ENCODE measurements at places on chromosomes 7 and 10.

- no peak for DNase-seq
Measured at GRCh38 chr10:100479037-100479436, 16.2 kb downstream of the WNT8B start.

GRCh38 chr10:50421026-50421719 lies 169.9 kb upstream of the ASAH2 start:
- DNase-seq: no peak

DNA sequence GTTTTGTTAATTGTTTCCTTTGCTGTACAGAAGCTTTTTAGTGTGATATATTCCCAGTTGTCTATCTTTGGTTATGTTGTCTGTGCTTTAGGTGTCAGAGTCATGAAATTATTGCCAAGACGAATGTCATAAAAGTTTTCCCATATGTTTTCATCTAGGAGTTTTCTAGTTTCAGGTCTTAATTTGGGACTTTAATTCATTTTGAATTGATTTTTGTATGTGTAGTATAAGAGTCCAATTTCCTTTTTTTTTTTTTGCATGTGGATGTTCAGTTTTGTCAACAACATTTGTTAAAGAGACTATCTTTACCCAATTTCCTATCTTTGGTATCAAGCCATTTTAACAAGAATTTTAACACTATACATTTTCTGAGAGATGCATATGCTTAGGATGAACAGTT lies 432.2 kb downstream of the CNTNAP2 start:
- DNase-seq: no peak

- DNase-seq: no peak
Measured at GRCh38 chr10:29428486-29428885, 139.6 kb downstream of the LYZL1 start.

- no peak for DNase-seq
Measured at GRCh38 chr10:68103901-68104300, 5.4 kb upstream of the MYPN start.

DNA sequence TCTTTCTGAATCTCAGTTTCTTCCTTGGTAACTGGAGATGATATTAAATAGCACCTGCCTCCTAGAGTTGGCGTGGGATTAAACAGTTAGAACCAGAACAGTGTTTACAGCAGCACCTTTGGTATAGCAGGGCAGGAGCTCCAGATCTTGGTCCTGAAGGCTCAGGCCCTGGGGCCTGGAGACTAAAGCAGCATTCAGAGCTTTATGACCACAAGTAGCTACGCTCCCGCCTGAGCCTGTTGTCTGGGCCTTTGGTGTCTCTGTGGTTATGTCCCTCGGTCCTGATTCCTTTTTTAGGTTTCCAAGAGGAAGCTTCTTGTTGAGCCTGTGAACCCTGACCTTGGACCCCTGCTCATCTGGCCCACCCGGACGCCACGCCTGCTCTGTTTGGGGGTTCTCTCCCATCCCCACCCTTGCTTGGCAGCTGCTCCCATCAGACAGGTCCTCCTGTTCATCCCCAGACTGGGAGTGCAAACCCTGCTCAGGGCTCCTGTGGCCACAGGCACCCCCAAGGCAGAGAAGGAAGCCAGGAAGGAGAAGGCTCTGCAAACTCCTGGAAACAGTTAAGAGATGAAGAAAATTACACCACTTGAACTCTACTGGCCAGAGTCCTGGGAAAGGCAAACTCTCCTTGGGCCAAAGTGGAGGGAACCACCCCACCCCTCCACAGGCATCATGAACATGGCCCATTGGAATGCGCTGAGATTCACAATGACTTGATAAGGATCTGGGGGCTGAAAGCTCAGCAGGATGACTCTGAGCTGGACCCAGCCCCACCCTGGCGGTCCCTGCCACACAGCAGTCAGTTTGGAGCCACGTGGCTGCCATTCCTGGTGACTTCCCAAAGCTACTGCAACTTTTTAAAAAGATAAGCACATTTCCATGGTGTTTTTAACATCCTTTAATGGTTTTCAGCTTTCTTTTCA lies 50.1 kb upstream of the TMEM72 start:
- no peak for DNase-seq

GRCh38 chr10:132068431-132069121 lies 2.8 kb downstream of the JAKMIP3 start:
- no peak for DNase-seq

DNA sequence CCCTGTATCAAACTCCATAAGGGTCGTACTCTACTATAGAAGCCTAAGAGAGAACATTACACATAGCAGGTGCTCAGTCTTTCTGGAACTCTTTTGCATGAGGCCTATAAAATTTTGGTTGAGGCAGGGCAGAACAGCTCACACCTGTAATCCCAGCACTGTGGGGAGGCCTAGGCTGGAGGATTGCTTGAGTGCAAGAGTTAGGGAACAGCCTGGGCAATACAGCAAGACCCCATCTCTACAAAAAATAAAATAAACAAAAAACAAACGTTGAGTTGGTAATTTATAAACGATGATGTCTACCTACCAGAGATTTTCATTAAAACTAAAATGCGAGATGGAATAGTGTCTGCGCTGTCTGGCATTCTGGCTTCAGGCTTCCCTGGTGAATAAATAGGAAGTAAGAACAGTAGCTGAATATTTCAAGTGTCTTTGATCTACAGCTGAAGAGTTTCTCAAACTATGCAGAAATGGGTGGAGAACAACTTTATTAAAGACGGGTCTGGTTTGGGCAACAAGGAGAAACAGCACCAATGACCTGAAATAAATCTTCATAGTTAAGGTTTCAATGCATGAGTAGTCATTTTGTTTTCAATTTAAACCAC lies 774 bp downstream of the PON2 start:
- DNase-seq: no peak

DNA sequence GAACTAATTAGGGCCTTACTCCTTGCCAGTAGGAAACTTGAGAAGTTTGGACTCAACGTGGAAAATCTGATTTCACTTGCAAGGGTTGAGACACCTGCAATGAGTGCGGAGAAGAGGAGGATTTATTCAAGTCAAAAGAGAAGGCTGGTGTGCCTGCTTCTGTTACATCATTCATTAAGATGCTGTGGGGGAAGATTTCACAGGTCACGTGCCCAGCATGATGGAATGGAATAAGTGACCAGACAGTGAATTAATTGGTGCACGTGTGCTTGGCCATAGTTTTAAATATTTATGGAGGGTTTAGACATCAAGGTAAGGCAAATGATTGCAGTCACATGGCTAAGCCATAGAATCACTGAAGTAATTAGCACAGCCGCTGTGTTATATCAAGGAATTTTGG lies 155.0 kb downstream of the C7orf25 start:
- DNase-seq: no peak

GRCh38 chr10:98168147-98168546 lies 33.7 kb downstream of the R3HCC1L start:
- DNase-seq: no peak

DNA sequence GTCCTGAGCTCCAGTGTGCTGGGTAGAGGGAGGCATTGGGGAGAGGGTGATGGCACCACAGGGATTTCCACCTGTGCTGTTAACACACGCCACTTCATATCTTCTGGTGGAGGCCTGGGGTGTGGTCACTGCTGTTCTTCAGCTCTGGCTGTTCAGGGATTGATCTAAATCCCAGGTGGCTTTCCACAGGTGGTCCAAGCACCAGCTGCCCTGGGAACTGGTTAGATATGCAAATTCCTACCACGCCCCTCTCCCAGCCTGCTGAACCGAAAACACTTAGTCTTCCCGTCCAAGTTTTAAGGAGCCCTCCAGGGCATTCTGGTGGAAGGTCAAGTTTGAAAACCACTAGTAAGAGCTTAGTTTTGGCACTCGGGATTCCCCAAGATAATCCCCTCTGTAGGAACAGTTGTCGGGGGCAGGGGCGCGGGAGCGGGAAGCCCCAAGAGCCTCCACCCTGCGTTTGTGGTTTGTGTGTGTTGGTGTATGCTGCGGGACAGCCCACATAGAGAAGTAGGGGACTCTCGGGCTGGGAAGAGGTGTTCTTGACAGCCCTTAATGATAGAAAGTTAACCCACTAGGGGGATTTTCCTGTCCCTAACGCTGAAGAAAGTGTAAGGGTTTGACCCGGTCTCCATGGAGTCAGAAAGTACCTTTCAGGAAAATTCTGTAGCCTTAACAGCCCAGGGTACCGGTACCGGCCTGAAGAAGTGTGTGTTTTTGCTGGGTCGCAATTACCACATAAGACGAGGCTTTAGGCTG lies 5.1 kb downstream of the DEPP1 start:
- no peak for DNase-seq

- DNase-seq: no peak
Measured at GRCh38 chr10:71687077-71687476, 32.5 kb downstream of the C10orf105 start.

DNA sequence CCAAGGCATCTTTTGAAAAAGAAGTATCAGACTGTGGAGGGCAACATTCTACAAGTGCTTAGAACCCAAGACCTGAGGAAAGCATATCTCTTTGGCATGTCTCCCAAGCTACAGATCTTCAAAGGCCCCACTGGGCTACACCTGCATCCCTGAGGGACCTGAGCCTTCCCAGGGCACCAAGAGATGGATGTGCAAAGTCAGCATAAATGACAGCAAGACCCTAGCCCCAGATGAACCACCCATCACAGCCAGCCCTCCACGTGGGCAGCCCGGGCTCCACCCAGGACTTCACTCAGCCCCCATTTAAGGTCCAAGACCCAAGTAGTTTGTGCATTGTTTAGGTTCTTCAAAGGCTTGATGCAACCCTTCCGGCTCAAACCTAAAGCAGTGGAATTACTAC lies 123.5 kb downstream of the SFMBT2 start:
- no peak for DNase-seq

- DNase-seq: no peak
Measured at GRCh38 chr7:103996017-103996551, 6.6 kb upstream of the RELN start.

GRCh38 chr7:142891490-142892082 lies 6.0 kb upstream of the TRPV6 start:
- DNase-seq: no peak

GRCh38 chr10:119176166-119176565 lies 2.4 kb downstream of the PRDX3 start:
- no peak for DNase-seq

DNA sequence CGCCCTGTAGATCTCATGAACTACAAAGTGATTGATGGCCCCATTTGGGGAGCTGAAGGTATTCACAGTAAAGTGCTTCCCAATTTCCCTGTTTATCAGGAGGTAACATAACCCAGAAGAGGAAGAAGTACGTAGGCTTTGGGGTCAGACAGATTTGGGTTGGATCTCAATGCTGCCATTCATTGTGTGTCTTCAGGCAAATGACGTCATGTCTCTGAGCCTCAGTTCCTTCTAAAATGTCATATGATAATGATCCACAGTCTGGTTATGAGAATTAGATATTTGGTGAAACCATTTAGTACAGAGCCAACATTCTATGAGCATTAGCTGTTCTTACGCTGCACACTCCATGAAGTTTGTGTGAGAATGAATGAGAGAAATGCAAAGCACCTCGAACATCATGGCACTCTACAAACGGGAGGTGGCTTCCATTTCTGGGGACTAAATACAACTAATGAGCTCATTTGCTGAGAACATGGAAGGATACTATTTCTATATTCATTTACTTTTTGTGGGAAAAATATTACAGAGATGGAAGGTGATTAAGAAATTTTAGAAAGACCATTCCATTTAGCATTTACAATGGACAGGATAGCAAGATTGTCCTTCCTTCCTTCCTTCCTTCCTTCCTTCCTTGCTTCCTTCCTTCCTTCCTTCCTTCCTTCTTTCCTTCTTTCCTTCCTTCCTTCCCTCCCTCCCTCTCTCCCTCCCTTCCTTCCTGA lies 13.8 kb upstream of the JCAD start:
- no peak for DNase-seq

GRCh38 chr10:88657901-88658300 lies 6.3 kb upstream of the LIPF start:
- no peak for DNase-seq

- no peak for DNase-seq
Measured at GRCh38 chr10:7388602-7389001, 22.2 kb downstream of the SFMBT2 start.

DNA sequence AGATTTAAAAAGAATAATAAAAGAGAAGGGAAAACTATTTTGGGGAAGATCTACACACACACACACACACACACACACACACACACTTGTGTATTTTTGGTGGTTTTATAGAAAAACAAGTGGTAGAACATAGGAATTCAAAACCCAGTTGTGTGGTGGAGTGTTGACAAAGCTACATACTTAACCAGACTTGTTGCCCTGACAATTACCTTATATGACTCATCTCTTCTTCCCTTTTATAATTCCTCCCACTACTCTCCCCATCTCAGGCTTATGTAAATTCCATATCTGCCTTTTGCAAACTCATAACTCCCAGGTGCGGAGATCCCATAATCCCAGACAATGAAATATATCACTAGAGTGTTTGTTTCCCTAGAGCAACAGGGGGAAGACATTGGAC lies 873.7 kb downstream of the NXPH1 start:
- DNase-seq: no peak

- DNase-seq: no peak
Measured at GRCh38 chr7:69710768-69711438, 112.6 kb downstream of the AUTS2 start.

DNA sequence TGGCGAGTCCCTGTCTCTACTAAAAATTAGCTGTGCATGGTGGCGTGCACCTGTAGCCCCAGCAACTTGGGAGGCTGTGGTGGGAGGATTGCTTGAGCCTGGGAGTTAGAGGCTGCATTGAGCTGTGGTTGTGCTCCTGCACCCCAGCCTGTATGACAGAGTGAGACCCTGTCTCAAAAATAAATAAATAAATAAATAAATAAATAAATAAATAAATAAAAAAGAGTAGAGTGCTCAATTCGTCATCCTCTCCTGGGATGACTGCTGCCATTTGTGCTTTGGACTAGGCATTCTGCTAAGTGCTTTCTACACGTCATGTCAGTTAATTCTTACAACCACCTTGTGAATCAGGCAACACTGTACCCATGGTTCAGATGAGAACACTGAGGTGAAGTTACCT lies 130.6 kb downstream of the DOCK1 start:
- DNase-seq: no peak

DNA sequence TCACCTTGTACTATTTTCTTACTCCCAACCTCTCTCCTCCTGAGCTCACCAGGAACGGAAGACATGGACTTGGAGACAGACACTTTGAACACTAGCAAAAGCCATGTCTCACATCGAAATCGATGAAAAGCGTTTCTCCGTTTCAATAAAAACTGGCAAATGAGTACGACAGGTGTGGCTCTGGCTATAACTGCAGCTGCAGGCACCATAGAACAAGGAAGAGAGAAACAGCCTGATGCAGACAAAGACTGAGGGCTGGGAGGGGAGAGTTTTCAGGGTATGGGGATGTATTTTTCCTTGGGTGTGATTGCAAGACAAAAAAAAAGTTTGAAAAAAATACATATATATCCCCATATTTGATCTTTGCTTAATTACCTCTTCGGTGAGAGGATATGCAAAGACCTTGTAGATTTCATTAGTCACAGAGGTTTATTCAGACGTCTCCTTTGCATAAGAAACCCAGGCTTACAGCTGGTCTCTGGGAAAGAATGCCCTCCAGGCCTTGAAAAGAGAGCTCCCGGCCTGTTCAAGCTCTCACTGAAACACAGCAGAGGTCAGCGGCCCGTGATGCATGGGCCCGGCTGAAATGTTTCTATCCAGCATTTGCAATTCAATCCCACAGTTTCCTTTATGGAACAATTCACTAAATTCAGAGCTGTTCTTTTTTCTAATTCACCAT lies 63.1 kb downstream of the TLL2 start:
- DNase-seq: no peak

GRCh38 chr7:144818511-144818910 lies 17.3 kb downstream of the TPK1 start:
- no peak for DNase-seq

All from NCI-H2029 treated with DMSO at 0.1 percent for 48 hours (cell line).